Smooth muscle cell of the umbilical artery (primary cell): ENCODE measurements at places on chromosomes 4 and X. TPM values are rescaled to one million over a fixed set of nuclear protein-coding genes. Genes with fewer than 3 reads are reported as not detected.

LPAR4 gene
- total RNA-seq: not detected in 2 replicates

SUPT20HL2 gene
- 0.28 TPM in 1 of 2 replicates, not detected in the other for total RNA-seq

TMPRSS11B gene
- total RNA-seq: not detected in 2 replicates

G3BP2 gene
- total RNA-seq: 267 and 273 TPM in 2 replicates

CRMP1 gene
- 0.30 and 5.5 TPM in 2 replicates for total RNA-seq

MTNR1A gene
- total RNA-seq: 0.23 TPM in 1 of 2 replicates, not detected in the other

HSFX3 gene
- total RNA-seq: not detected in 2 replicates
